Stimulated activated CD8-positive, alpha-beta memory T cell treated with anti-CD3 and anti-CD28 coated beads, Interleukin-2, amount 100 ng/mL, for 48 hours (primary cell): ENCODE measurements at places on chromosomes 5 and 9.

DNA sequence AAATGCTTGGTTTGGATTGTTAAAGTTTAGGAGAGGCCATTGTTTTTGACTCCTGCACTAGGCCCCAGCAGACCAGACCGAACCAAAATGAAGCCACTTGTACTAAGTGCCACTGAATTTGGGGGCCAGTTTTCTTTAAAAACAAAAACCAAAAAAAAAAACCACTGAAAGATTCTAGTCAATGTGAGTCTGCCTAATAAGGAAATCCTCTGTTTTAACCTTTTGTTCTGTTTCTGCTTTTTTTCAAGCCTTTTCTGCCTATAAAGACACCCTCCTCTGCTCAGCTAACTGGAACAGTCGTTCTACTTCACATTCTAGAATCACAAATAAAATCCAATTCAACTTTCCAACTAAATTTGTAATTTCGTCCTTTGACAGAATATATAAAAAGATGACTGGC lies 64.9 kb downstream of the SERINC5 start:
- DNase-seq, result no peak

- DNase-seq, result no peak
Measured at GRCh38 chr9:7973123-7973522, 173.5 kb upstream of the DMAC1 start.

- no peak for DNase-seq
Measured at GRCh38 chr5:33474004-33474403, 33.2 kb downstream of the TARS1 start.

DNA sequence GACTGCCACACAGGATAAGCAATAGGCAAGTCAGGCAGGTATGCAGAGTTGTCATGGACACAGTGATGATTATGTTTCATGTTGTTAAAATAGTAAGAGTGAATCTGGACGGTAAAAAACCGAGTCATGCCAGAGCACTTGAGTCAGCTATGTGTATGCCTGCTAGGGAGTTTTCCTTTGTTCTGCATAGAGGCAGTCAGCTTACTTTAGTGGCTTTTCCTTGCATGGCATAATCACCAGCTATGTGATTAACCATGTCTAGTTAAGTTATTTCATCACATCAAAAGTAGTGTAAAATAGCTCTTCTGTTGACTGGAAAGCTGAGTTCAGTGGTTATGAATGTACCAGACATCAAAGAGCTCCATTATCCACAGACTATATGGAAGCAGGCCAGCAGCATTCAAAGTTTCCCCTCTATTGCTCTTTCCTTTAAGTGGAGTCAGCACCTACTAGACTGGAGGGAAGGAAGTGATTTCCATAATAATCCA lies 989.8 kb downstream of the TLE1 start:
- DNase-seq, result no peak

- DNase-seq, result peak; percentile 19
Measured at GRCh38 chr5:168706655-168707069, 127.5 kb upstream of the PANK3 start.

DNA sequence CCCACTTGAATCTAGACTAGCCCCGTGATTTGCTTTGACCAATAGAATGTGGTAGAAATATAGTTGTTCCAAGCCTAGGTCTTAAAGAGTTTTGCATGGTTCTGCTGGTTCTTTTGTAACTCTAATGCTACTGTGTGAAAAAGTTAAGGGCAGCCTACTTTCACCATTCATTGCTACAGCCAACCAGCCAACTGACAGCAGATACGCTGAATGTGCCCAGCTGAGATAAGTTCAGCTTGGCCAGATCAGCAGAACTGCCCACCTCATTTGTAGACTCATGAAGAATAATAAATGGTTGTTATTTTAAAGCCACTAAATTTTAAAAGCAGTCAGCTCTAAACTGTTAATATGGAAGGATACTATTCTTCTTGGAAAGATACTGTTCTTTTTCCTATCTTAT lies 23.9 kb downstream of the NR3C1 start:
- DNase-seq, result no peak

GRCh38 chr9:21833090-21833801 lies 30.8 kb downstream of the MTAP start:
- DNase-seq, result no peak

DNA sequence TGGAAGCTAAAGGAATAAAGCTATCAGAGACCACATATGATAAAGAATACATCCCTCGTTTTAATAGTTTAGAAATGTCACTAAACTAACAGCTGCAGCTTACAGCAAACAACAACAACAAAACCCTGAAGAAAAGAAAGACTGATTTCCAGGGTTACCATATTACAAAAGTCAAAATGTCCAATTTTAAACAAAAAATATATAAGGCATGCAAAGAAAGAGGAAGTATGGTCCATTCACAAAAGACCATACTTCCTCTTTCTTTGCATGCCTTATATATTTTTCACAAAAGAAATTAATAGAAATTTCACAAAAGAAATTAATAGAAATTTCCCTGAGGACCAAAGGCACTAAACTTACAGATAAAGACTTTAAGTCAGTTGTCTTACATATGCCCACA lies 354.2 kb downstream of the ARL15 start:
- no peak for DNase-seq

DNA sequence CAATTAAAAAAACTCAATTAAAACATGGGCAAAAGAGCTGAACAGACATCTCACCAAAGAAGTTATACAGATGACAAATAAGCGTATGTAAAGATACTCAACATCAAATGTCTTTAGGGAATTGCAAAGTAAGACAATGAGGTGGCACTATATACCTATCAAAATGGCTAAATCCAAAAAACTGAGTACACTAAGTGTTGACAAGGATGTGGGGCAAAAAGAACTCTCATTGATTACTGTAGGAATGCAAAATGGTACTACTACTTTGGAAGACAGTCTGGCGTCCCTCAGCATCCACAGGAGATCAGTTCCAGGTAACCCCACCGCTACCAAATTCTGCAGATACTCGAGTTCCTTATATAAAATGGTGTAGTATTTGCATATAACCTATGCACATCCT lies 198.1 kb downstream of the DAB2IP start:
- DNase-seq, result no peak
